ENCODE measurements at places on chromosomes 7 and 10. TPM values are rescaled to one million over a fixed set of nuclear protein-coding genes. Genes with fewer than 3 reads are reported as not detected.

Gene ATE1
- total RNA-seq, result 9.2 TPM

Gene PDCD11
- 28.1 TPM for total RNA-seq

Gene AS3MT
- total RNA-seq, result 6.7 TPM

Gene HACD1
- total RNA-seq, result 16.6 TPM

Gene IDI1
- 247 TPM for total RNA-seq

Gene BTBD16
- total RNA-seq, result not detected

Gene ZNF503
- total RNA-seq, result 17.0 TPM

Gene LRRN3
- 0.84 TPM for total RNA-seq

Gene TFEC
- total RNA-seq, result not detected

Gene ASB4
- not detected for total RNA-seq

Gene BBS9
- total RNA-seq, result 6.7 TPM

Gene IGFBP3
- 1.6 TPM for total RNA-seq

Gene XRCC2
- 3.1 TPM for total RNA-seq

Gene CLEC5A
- not detected for total RNA-seq

Gene TBC1D12
- total RNA-seq, result 4.0 TPM

Gene CD36
- 0.15 TPM for total RNA-seq

Gene NKX2-3
- not detected for total RNA-seq

Gene COL17A1
- total RNA-seq, result under 0.01 TPM

Gene FFAR4
- not detected for total RNA-seq

Gene MLXIPL
- total RNA-seq, result 2.4 TPM

Gene CCDC7
- 1.8 TPM for total RNA-seq

Gene INHBA
- 4.9 TPM for total RNA-seq

Gene TSPAN33
- total RNA-seq, result 0.67 TPM

Gene CARD11
- 0.84 TPM for total RNA-seq

Gene SPDYE3
- not detected for total RNA-seq
